Natural killer cell treated with Interleukin-12 subunit alpha and Interleukin-12 subunit beta and Interleukin-15 and Interleukin-18, amount 100 ng/mL, for 72 hours (primary cell): ENCODE measurements at places on chromosomes 7 and 10. TPM values are rescaled to one million over a fixed set of nuclear protein-coding genes. Genes with fewer than 3 reads are reported as not detected.

Gene CYP3A7
- not detected for total RNA-seq

DNA sequence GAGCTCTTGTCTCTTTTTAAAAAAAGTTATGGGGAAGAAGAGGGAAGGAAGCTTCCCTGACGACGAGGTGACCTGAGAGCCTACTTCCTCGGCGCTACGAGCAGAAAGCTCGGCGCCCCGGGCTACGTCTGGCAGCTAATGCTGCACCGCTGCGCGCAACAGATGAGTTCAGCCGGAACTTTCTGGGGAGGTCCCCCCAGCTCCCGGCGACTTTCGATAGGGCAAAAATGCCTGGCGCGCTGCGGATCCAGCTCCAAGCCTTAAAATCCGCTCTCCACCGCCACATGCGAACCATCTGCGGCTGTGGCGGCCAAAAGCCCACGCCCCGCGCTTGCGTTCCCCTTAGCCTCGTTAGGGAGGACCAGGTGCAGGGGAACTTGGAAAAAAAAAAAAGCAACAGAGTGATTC, 621 bp downstream of the P4HA1 start:
- H3K4me3 ChIP-seq = peak overlapping the region; percentile 94
- DNase-seq = peak; percentile 87
- H3K4me1 ChIP-seq = peaks cover 30% of the 10 kb centered on the region
- H3K27me3 ChIP-seq = no peaks in the 10 kb centered on the region

Gene GRM3
- not detected for total RNA-seq

- peaks cover 8% of the 10 kb centered on the region for H3K27me3 ChIP-seq
- no peak overlapping the region for H3K27ac ChIP-seq
- no peak overlapping the region for H3K4me3 ChIP-seq
- no peaks in the 10 kb centered on the region for H3K4me1 ChIP-seq
- no peak for DNase-seq
Observed at GRCh38 chr10:84845628-84846261, 517.4 kb downstream of the CCSER2 start.

- no peak overlapping the region for H3K27ac ChIP-seq
- DNase-seq = no peak
- no peaks in the 10 kb centered on the region for H3K36me3 ChIP-seq
- no peak overlapping the region for H3K4me3 ChIP-seq
- H3K27me3 ChIP-seq = no peaks in the 10 kb centered on the region
- H3K4me1 ChIP-seq = no peaks in the 10 kb centered on the region
Observed at GRCh38 chr10:56823849-56824248, 462.8 kb upstream of the ZWINT start.

- no peak for DNase-seq
- H3K4me3 ChIP-seq = no peak overlapping the region
- no peak overlapping the region for H3K27ac ChIP-seq
- H3K36me3 ChIP-seq = peaks cover 10% of the 10 kb centered on the region
Observed at GRCh38 chr10:49150426-49150825, 16.6 kb upstream of the FAM170B start.

Gene NRCAM
- total RNA-seq = not detected

DNA sequence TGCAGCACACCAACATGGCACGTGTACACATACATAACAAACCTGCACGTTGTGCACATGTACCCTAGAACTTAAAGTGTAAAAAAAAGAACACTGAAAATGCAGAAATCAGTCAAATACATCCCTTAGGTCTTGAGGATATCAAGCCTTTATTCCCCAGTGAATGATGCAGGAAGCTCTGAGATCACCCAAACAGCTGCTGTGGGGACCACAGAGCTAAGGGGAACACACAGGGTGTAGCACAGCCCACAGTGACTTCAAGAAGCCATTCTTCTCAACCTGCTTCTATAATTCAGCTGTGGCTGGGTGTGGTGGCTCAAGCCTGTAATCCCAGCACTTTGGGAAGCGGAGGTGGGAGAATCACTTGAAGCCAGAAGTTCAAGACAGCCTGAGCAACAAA, 314.9 kb downstream of the CALN1 start:
- no peaks in the 10 kb centered on the region for H3K4me1 ChIP-seq
- H3K27me3 ChIP-seq = no peaks in the 10 kb centered on the region
- H3K36me3 ChIP-seq = no peaks in the 10 kb centered on the region
- no peak for DNase-seq

DNA sequence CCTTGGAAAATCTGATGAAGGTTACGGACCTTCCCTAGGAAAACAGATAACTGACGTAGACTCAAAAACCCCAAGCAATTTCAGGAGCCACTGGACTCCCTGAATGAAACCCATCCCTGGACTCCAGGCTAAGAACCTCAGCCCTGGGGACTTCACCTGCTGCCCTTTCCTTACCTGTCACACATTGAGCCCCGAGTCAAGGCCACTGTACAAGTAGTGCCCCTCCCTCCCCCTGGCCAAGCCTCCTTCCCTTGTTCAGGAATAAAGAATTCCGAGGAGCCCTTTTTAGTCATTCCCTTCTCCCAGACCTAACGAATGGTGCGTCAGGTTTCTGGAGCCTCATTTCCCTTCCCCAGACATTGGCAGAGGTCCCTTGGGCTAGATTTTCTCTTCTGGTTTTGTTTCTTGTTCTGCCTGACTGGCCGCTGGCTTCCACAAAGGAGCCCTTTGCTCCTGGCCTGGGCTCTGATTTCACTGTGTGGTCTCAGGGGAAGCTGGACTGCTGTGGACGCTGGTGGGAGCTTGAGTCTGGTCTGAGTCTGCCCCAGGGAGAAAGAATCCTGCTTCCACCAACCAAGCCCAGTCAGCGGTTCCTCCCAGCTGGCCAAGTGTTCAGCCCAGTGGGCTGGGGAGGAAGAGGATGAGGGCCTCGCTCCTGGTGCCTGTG, 31.7 kb downstream of the ZNF775 start:
- H3K27ac ChIP-seq = no peak overlapping the region
- peaks cover 5% of the 10 kb centered on the region for H3K36me3 ChIP-seq
- peak; percentile 57 for DNase-seq
- H3K27me3 ChIP-seq = no peaks in the 10 kb centered on the region
- H3K4me3 ChIP-seq = no peak overlapping the region
- H3K4me1 ChIP-seq = peaks cover 16% of the 10 kb centered on the region

DNA sequence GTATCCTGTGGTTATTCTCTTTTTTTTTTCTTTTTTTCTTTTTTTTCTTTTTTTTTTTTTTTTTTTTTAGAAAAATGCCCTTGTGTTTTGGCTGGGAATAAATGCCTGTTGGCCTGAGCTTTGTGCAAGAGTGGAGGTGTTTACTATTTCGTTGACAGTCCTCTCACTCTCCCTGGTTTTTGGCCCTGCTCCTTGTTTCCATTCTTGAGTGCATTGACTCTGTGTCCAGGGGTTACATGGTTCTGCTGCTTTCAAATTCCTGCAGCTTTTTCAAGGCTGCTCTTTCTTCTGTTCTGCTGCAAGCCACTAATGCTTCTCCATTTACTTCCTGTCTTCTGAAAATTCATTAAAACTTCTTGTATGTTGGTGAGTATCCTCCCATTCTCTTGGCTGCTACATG, 59.7 kb upstream of the TBX20 start:
- no peak for DNase-seq
- H3K27me3 ChIP-seq = peaks cover 2% of the 10 kb centered on the region
- H3K36me3 ChIP-seq = no peaks in the 10 kb centered on the region
- H3K4me3 ChIP-seq = no peak overlapping the region

DNA sequence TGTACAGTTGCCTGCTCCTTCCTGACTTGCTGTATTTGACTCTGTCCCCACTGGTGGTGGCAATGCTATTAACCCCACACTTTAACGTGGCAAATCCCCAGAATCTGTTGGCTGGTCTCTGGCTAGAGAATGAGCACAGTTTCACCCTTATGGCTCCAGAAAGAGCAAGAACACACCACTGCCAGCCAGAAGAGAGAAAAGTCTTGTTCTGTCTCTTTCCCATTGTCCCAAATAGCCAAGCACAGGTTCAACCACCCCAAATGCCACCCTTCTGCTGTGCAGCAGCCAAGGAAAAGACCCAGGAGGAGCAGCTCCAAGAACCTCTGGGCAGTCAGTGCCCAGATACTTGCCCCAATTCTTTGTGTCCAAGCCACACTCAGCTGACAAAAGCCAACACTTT, 11.3 kb downstream of the SLC16A9 start:
- no peak for DNase-seq
- no peaks in the 10 kb centered on the region for H3K4me1 ChIP-seq
- no peaks in the 10 kb centered on the region for H3K36me3 ChIP-seq
- H3K4me3 ChIP-seq = no peak overlapping the region

DNA sequence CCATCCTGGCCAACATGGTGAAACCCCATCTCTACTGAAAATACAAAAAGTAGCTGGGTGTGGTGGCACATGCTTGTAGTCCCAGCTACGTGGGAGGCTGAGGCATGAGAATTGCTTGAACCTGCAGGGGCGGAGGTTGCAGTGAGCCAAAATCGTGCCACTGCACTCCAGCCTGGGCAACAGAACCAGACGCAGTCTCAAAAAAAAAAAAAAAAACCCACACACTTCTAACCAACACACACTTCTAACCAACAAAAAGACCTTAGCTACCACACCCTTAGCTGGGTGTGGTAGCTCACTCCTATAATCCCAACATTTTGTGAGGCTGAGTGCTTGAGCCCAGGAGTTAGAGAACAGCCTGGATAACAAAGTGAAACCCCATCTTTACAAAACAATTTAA, 33.9 kb upstream of the SPOCK2 start:
- H3K4me1 ChIP-seq = no peaks in the 10 kb centered on the region
- H3K27ac ChIP-seq = no peak overlapping the region
- DNase-seq = no peak
- H3K36me3 ChIP-seq = peaks cover 4% of the 10 kb centered on the region
- H3K4me3 ChIP-seq = no peak overlapping the region

- no peak for DNase-seq
- H3K27me3 ChIP-seq = no peaks in the 10 kb centered on the region
- H3K27ac ChIP-seq = peak overlapping the region; percentile 86
Observed at GRCh38 chr7:143901332-143901667, 676 bp downstream of the TCAF1 start.

Gene RBP4
- total RNA-seq = not detected

- H3K4me3 ChIP-seq = no peak overlapping the region
- no peaks in the 10 kb centered on the region for H3K27me3 ChIP-seq
- H3K27ac ChIP-seq = no peak overlapping the region
- DNase-seq = no peak
- H3K36me3 ChIP-seq = peaks cover 7% of the 10 kb centered on the region
Observed at GRCh38 chr10:50407076-50407801, 155.9 kb upstream of the ASAH2 start.

- peaks cover 7% of the 10 kb centered on the region for H3K36me3 ChIP-seq
- H3K4me3 ChIP-seq = peak overlapping the region; percentile 99
- DNase-seq = peak; percentile 84
- peaks cover 6% of the 10 kb centered on the region for H3K27me3 ChIP-seq
Observed at GRCh38 chr10:5684971-5685763, 529 bp downstream of the TASOR2 start.

GRCh38 chr7:76050545-76050944, 2.6 kb downstream of the MDH2 start:
- H3K36me3 ChIP-seq = peaks cover 12% of the 10 kb centered on the region
- H3K27ac ChIP-seq = peak overlapping the region; percentile 30
- DNase-seq = no peak
- peak overlapping the region; percentile 36 for H3K4me3 ChIP-seq
- H3K4me1 ChIP-seq = peaks cover 35% of the 10 kb centered on the region
- H3K27me3 ChIP-seq = no peaks in the 10 kb centered on the region

DNA sequence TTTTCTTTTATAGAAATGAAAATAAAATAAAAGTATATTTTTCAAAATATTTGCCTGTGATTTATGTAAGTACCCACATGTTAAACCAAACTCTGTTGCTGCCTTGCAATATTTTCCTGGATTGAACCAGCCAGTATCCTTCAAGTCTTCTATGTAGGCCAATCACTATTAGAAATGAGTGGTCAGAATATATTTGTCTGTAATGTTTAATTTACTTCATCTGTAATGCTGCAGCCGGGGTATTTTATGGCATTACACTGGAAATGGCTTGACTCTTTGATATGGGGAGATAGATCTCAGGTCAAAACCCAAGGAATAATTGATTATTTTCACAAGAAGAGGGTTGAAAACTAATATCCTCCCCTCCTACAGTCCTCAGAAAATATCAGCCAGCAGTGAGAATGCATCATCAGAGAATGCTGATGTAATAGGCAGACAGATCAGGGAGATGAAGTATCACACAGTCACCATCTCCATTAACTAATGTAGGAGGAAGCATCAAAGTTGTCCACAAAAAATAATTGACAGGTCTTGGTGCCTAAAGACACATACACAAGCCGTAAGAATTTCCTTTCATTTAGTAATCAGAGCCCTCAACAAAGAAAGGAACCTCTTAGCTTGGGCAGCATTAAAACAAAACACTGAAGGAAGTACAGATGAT, 82.5 kb downstream of the VWDE start:
- no peak for DNase-seq
- peaks cover 3% of the 10 kb centered on the region for H3K27me3 ChIP-seq
- H3K4me3 ChIP-seq = no peak overlapping the region
- no peaks in the 10 kb centered on the region for H3K4me1 ChIP-seq
- no peak overlapping the region for H3K27ac ChIP-seq

GRCh38 chr10:119190353-119190752, 11.7 kb upstream of the PRDX3 start:
- peak overlapping the region; percentile 65 for H3K4me3 ChIP-seq
- no peaks in the 10 kb centered on the region for H3K36me3 ChIP-seq
- H3K4me1 ChIP-seq = peaks cover 14% of the 10 kb centered on the region
- peak overlapping the region; percentile 53 for H3K27ac ChIP-seq
- peaks cover 4% of the 10 kb centered on the region for H3K27me3 ChIP-seq
- no peak for DNase-seq

DNA sequence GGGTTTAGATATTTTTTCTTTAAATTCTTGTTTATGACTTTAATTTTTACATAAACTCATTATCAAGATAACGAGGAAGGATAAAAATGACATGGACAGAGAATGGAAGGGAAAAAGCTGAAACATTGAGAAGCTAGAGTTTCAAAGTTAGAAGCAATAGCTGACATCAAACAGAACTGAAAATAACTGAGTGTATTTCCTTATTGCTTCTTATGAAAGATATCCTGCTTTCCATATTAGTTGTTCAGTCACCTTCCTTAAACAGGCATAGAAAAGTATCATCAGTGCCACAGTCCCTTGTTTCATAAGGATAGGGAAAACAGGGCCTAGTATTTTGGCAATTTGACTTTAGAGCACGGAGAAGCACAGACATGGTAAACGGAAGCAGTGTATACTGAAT, 460.5 kb upstream of the GHITM start:
- DNase-seq = no peak
- H3K4me3 ChIP-seq = no peak overlapping the region
- H3K27ac ChIP-seq = no peak overlapping the region
- peaks cover 6% of the 10 kb centered on the region for H3K4me1 ChIP-seq
- H3K36me3 ChIP-seq = no peaks in the 10 kb centered on the region

Gene CALY
- not detected for total RNA-seq

GRCh38 chr7:49885593-49886285, 112.3 kb downstream of the VWC2 start:
- no peaks in the 10 kb centered on the region for H3K27me3 ChIP-seq
- no peak overlapping the region for H3K4me3 ChIP-seq
- DNase-seq = no peak
- no peaks in the 10 kb centered on the region for H3K4me1 ChIP-seq
- H3K27ac ChIP-seq = no peak overlapping the region

GRCh38 chr7:28349637-28350036, 62.7 kb upstream of the CREB5 start:
- no peak overlapping the region for H3K27ac ChIP-seq
- no peak for DNase-seq
- H3K36me3 ChIP-seq = no peaks in the 10 kb centered on the region

GRCh38 chr7:84502239-84502638, 307.6 kb upstream of the SEMA3A start:
- no peaks in the 10 kb centered on the region for H3K36me3 ChIP-seq
- H3K4me1 ChIP-seq = no peaks in the 10 kb centered on the region
- no peaks in the 10 kb centered on the region for H3K27me3 ChIP-seq

Gene ARMC3
- total RNA-seq = not detected
